Activated CD4-positive, alpha-beta T cell treated with anti-CD3 and anti-CD28 coated beads, Interleukin-2, amount 50 U/mL, for 16 hours (primary cell): ENCODE measurements at places on chromosomes 2 and 18.

GRCh38 chr18:65498605-65499004 is 252.2 kb upstream of the CDH7 start:
- DNase-seq, result no peak

DNA sequence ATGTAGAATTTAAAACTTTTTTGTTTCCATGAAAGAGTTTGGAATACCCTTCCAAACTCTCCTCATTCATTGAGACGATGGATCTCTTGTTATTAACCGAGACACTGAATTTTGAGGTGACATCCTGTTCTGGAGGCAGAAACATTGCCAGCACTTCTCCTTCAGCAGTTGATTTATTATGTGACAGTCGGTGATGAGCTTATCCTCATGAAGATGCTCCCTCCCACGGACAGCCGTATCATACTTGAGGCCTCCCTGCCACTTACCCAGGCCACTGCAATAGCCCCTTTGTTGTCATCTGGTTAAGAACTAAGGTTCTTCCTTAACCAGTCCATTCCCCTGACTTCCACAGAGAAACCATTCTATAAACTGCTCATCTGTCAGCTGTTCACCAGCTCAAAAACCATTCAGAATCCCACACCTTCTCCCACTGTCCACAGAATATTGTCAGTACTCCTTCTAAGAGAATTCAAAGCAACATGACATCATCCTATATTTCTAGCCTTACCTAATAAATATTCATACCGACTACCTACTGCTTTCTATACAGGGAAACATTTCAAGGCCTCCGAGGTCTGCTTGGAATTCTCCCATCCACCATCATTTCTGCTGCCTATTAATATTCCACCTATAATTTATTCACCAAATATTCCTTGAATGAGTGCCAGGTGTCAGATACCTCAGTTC is 139.0 kb upstream of the TRIB2 start:
- DNase-seq, result no peak

DNA sequence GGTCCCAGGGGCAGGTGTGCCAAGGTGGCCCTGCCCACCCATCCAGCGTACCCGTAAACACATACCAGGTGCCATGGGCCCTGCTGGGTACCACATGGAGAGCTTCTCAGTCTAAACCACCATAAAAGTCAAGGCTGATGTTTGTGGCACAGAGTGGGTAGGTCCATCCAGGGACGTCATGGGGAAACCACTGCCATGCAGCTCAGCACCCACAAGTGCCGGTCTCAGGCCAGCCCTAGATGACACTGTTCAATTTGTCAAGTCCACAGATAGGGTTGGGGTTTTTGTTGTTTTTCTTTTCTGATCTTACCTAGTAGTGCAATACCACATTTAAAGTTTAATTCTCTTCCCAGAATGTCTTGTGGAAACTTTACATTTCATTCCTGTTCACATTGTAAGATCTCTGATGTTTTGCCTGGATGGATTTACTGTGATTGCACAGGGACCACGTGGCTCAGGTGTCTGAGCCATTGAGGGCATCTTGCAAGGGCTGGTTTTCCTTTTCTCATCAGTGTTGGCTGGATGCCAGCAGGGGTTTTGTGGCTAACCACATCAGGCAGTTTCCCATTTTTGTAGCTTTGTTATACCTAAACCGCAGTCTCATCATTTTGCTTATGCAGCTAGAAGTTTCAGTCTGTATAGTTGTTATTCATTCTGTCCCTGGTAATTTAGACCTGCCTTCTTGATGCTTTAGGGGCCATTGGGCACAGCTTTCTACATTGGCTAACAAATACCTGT is 64.7 kb downstream of the STK25 start:
- DNase-seq, result peak; percentile 96

DNA sequence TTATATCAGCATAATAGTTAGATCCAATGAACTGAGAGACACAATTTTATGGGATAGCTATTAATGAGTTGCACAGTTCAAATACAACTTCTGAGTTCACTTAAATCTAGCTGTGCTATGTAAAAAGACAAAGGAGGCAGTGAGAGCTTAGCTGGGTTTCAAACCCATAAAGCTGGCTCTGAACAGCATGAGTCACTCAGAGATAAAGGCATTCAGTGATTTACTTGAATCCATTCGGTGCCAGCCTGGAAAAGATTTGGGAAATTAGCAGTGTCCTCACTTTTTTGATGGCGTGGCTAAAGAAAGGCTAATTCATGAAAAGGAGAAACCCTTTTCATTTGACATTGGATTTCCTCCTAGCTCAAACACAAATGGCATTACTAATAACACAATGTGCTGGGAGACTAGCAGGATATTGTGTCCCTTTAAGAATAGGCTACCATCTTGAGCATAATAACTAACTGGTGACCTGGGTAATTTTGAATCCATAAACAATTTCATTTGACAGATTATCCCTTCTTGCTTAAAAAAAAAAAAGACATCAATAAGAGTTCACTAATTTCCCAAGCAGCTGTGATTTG is 98.4 kb upstream of the NEUROD1 start:
- no peak for DNase-seq

GRCh38 chr18:6971823-6972478 is 145.6 kb downstream of the LAMA1 start:
- DNase-seq, result no peak

- no peak for DNase-seq
These were observed 145.4 kb upstream of the ETAA1 start for GRCh38 chr2:67251741-67252140.

DNA sequence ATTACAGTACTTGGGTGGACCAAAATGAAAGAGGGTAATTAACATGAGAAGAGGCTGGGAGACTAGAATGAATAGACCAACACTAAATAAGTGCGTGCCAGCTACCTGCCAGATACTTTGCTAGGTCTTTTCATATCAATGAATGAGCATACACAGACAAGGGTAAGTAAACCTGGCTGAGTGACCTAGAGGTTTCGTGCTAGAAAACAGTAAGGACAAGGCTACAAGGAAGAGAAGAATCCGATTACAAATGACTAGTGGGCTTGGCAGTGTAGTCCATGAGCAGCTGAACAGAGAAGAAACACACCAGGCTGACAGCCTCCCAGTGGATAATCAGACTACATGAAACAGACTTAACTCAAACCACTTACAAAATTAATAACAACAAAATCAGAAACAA is 64.6 kb downstream of the THADA start:
- no peak for DNase-seq

DNA sequence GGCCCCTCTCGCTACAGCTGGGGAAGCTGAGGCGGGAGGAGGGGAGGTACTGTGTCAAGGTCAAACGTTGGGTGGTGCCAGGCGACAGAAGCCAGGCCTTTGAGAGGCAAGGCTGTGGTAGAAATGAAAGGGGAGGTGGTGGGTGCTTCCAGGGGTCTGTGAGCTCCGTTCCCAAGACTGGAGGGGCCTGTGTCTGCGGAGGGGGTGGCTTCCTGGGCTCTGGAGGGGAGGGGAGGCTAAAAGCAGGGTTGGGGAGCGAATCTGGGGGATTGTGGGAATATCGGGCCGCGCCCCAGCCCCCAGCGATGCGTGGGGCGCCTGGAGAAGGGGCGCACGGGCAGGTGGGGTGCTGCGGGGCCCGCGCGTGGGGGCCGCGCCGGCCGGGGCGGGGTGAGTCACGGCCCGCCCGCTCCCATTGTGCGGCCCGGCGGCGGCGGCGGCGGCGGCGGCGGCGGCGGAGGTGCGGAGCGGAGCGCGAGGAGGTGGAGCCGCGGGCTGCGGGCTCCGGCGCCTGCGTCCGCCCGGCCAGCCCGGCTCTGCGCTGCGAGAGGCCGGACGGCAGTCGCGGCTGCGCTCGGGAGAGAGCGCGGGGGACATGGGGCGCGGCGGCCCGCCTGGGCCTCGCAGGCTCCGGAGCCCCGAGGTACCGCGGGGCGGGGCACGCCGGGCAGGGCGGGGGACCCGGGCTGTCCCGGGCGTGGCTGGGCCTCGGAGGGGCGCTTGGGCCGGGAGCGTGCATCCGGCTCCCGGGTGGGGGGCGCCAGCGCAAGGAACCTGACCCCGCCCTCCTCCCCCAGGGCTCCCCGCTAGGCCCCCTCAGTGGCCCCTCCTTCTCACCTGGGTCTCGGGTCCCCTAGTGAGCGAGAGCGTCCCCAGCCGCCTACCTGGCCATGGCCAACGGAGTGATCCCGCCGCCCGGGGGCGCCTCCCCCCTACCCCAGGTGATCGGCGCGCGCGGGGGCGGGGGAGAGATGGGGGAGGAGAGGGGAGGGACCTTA is at the start of gene SLC4A3:
Gene SLC4A3 (plus strand): TSS at position 528 of the 998 bp plus-strand sequence. CDS start 363 bp downstream, at position 891.
- DNase-seq, result no peak

DNA sequence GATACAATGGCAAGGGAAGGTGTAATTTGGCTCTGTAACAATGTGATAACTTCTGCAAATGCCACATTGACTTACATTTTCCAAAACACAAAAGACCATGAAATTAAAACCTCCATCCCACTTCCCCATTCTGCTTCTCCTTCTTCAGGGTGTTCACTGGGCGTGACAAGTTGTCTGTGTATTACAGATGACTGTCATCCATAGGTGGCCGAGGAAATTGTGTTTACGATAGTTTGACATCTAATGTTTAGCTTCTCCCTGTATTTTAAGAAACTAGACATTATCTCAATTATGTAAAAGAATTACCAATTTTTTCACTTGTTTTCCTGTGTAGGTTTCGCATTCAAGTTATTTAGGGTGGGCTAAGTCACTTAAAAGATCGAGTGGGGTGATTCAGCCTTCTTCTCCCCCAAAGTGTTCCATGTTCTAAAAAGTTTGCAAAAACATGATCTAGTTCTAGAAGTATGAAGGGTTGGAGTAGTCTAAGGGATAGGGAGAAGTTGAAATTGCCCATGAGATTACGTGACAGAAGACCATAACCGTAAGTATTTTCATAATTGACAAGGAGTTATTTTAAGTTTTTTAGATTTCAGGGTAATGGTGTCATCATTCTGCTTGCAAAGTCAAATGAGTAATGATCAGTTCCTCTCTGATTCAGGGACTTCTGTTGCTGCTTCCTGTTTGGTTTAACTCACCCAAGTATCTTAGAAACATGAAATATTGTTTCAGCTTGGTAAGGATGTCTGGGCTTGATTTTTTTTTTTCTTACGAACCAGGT is 25.2 kb upstream of the CYTIP start:
- DNase-seq, result peak; percentile 91

DNA sequence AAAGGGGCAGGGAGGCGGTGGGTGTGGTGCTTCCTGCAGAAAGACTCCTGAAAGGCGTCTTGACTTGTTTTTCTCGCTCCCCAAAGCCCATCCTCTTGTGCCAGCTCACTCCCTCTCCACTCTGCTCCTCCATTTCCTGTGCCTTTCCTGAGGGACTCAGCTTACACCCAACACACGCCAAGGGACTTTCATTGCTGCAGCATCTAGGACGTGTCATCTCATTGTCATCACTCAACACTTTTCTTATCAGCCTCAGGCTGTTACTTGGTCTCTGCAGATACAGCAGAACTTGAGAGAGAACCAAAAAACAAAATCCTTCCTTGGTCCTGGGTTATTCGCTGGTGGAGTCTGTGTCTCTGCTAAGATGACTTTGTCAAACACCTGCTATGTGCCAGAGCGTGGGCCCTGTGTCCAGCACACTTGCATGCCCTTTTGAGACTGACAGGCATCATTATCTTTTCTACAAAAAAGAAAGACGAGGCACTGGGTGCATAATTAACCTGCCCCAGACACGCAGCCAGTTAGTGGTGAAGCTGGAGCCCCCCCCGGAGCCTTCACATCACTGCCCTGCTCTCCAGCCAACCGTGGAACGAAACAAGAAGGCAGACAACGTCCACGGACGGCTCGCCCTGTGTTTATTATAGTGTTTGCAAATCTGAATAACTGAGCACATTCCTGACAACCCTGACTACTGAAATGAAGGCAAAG is 261.7 kb upstream of the HDAC4 start:
- no peak for DNase-seq

- DNase-seq, result no peak
These were observed 2.1 kb upstream of the CLIP4 start for GRCh38 chr2:29113027-29113686.

- no peak for DNase-seq
These were observed 54.5 kb downstream of the MBP start for GRCh38 chr18:77077941-77078689.

GRCh38 chr2:35973737-35974132 is 381.8 kb upstream of the CRIM1 start:
- no peak for DNase-seq

GRCh38 chr2:44267269-44267795 is 7.9 kb upstream of the SLC3A1 start:
- no peak for DNase-seq

- DNase-seq, result no peak
These were observed 73.8 kb downstream of the KIF5C start for GRCh38 chr2:148948868-148949267.

- no peak for DNase-seq
These were observed 18.5 kb upstream of the PSME4 start for GRCh38 chr2:53989210-53989862.

DNA sequence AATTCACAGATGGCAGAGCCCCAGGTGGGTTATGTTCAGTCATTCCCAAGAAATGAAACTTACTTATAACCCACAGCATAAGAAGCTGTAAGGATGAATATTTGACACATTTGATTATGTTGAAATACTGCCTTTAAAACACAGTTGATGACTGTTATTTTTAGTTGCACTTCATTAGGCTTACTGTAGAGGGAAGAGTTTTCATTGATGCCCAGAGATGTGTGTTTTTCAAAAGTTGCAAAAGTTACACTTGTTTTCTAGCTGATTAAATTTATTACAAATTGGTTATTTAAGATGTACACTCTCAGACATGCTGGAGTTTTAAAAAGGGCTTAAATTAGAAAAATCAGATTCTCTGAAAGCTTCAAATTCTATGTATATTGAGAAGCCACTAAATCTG is 506.1 kb downstream of the PARD3B start:
- DNase-seq, result no peak

DNA sequence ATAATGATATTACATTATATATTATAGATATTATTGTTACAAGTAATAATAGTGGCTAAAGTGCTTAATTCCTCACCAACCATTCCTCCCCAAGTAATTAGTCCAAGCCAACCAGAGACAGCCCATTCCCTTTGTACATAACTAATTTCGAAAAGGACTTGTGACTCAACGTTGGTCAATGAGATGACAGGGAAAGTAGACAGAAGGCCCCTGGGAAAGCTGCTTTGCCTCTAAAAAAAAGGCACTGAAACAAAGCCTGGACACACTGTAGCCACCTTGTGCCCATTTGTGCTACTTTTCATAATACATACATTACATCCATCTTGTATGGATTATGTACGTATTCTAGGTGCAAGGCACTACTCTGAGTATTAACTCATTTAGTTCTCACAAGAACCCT is 28.8 kb downstream of the COLEC12 start:
- no peak for DNase-seq

DNA sequence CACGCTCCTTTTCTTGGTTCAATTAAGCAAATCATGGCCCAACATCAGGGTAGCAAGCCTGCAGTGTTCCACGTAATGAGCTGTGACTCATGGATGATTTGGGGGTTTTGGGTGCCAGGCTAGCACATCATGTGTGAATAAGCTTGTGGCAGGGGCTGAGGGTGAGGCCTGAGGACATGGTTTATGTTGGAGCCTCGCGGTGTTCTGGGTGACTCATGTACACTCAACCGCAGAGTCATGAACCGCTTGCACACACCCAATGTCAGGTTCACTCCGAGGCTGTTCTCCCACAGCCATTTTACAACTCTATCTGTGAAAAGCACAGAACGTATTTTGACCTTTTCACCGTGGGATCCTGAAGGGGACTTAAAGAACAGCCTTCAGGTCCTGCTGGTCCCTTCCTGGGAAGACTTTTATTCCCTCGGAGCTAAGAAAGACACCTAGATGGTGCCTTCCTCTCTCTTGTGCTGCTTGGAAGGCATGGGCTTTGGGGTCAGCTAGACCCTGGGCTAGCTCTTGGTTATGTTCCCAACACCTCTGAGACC is 139.9 kb upstream of the ZEB2 start:
- DNase-seq, result peak; percentile 67

- no peak for DNase-seq
These were observed 84.2 kb downstream of the MALT1 start for GRCh38 chr18:58755304-58756010.

- DNase-seq, result no peak
These were observed 60.1 kb upstream of the TNFRSF11A start for GRCh38 chr18:62264984-62265383.
